ENCODE measurements at places on chromosomes 7 and 10.

DNA sequence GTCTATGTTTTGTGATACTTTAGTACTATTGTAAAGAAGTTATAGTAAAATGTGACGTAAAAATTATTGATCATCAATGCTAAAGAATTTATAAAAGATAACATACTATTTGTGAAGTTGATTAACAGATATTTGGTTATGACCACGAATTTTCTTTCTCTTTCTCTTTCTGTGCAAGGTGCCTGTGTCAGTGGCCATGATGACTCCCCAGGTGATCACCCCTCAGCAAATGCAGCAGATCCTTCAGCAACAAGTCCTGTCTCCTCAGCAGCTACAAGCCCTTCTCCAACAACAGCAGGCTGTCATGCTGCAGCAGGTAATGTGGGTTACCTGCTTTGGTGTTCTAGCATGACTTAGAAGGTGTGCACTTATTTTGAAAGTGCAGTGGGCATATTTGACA is 213.7 kb downstream of the FOXP2 start:
- DNase-seq = no peak

- DNase-seq = no peak
Measured at GRCh38 chr7:7972128-7972527, 3.5 kb downstream of the GLCCI1 start.

- DNase-seq = no peak
Measured at GRCh38 chr10:106799776-106800175, 364.7 kb downstream of the SORCS1 start.

- no peak for DNase-seq
Measured at GRCh38 chr7:140079121-140079536, 16.4 kb upstream of the PARP12 start.

DNA sequence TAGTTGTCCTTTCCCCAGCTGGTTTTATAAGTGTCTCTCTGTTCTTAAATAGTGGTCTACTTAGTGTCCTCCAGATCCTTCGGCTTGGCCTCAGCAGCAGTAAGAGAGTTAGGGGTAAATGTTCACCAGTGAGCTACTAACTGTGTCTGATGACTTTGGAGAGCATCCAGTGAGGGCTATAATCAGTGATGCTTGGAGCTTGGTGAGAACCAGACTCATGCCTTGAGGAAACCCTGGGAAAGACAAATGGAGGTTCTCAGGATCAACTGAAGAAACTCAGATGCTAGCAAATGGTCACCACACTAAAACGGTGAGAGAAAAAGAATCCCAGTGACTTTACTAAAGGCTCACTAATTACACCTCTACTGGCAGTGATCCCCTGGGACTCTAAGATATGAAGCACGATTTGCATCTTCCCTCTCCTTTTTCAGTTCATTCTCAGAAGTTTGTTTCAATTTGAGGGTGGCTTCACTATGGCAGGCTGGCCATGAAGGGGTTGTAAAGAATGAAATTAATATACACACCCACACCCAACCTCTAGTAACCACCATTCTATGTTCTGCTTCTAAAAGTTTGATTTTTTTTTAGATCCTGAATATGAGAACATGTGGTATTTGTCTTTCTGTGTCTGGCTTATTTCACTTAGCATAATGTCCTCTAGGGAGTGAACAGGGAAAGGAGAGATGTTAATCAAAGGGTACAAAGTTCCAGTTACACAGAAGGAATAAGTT is 177.9 kb downstream of the PDE1C start:
- DNase-seq = no peak

DNA sequence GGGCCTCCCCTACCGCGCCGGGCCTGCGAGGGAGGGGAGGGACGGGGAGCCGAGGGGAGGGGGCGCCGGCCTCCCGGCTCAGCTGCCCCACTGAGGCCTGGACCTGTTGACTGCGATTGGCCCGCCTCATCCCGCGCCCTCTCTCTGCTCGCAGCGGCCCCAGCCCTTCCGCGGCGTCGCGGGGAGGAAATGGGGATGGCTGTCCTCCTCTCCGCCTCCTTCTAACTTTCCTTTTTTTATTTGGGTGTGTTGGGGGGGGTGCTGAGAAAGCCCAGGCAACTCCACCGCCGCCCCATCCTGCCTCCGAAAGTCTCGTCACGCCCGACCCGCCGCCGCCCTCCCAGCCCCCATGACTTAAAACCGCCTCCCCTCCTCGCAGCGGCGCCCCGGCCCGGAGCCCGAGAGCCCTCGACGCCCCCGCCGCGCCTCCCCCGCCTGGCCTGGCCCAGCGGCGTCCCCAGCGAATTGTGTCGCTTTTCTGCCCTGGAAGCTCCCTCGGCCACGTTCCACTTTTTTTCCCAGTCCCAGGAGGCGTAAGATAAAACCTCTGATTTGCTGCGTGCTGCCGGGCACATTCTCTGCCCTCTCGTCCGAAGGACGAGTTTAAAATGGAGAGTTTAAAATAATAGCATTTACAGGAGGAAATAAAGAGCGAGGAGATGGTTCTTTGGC is 842 bp upstream of the SKIDA1 start:
- DNase-seq = peak; percentile 89

GRCh38 chr10:29751240-29751639 is 116.5 kb upstream of the SVIL start:
- no peak for DNase-seq

GRCh38 chr10:7915923-7916536 is 97.7 kb downstream of the TAF3 start:
- DNase-seq = no peak

- DNase-seq = no peak
Measured at GRCh38 chr7:68423356-68423755, 1174.9 kb upstream of the AUTS2 start.

DNA sequence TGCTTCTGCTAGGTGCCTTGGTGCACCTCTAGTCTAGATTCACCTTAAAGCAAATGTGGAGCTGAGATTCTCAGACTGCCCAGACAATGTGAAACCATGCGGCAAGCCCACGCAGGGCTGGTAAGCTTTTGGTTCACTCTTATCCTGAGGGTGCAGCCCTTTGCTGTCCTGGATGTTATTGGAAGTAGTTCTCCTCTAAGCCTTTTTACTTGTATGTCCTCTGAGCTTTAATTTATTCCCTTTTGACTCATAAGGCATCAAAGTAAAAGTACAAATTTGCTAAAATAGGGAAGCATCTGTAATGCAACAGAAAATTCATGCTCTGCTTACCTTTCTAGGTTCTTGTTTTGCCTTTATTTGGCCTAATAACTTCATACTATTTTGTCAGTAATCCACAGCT is 186.8 kb downstream of the MACC1 start:
- no peak for DNase-seq

DNA sequence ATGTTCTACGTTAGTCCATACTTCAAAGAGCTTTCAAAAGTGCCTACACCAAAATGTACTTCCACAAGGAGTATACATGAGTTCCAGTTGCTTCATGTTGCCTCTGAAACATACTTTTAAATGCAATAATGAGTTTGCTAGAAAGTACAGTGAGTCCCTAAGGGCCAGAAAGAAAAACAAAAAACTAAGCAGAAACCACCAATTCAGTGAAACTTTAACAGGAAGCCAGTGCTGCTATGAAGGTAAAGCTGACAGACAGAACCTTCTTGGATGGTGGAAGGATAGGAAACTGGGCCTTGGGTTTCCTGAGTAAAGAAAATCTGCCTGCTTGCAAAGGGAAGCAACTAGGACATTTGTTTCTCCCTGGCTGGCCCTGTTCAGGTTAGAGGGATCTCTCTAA is 104.2 kb downstream of the CTTNBP2 start:
- DNase-seq = no peak

DNA sequence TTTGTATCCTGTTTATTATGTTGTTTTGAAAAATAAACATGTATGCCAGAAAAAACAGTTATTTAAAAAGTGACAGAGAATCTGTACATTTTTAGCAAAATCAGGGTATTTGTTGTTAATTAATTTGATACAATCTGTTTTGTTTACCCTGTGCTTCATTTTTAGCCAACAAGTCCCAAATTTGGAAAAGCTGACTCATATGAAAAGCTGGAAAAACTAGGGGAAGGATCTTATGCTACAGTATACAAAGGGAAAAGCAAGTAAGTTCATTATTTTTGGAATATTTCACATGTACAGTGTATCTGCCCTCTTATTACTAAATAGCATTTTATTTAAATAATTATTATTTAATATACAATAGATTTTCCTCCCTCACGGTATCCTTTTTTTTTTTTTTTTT is 151.4 kb downstream of the CDK14 start:
- no peak for DNase-seq

- no peak for DNase-seq
Measured at GRCh38 chr7:28065721-28066285, 114.8 kb downstream of the JAZF1 start.

- DNase-seq = no peak
Measured at GRCh38 chr7:11524476-11525397, 307.3 kb downstream of the THSD7A start.

DNA sequence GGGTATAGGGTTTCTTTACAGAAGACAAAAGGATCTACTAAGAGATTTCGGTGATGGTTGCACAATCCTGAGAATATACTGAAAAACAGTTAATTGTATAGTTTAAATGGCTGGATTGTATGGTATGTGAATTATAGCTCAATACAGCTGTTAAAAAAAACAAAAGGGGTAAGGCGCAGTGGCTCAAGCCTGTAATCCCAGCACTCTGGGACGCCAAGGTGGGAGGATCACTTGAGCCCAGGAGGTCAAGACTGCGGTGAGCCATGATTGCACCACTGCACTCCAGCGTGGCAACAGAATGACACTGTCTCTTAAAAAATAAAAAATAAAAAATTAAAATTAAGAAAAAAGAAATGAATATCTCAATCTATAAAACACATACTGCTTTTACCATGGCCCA is 18.5 kb downstream of the ESYT2 start:
- DNase-seq = no peak

DNA sequence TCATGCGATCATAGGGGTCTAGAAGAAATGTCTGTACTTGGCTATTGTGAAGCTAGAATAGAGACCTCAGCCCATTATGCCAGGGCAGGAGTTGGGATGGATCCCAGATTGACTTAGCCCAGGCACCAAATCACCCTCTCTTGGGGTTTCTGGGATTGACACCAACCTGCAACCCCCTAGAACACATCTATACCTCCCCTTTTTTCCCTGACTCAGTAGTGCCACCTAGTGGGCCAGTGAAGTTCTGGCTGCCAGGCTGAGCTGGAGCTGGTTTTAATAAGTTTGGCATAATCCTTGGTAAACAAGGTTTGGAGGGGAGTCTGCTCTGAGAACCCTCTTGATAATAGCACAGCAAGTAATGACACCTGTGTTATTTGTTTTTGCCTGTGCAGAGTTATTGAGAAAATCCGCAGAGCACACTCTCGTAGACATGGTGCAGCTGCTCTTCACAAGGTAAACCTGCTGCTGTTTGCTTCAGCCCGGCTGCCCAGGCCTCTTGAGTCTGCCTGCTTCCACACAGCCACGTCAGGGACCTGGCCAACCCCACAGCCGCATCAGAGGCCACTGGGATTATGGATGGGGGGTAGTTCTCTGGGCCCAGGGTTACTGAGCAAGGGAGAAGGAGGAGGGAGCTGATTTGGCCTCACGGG is 43.3 kb upstream of the NFKB2 start:
- no peak for DNase-seq

DNA sequence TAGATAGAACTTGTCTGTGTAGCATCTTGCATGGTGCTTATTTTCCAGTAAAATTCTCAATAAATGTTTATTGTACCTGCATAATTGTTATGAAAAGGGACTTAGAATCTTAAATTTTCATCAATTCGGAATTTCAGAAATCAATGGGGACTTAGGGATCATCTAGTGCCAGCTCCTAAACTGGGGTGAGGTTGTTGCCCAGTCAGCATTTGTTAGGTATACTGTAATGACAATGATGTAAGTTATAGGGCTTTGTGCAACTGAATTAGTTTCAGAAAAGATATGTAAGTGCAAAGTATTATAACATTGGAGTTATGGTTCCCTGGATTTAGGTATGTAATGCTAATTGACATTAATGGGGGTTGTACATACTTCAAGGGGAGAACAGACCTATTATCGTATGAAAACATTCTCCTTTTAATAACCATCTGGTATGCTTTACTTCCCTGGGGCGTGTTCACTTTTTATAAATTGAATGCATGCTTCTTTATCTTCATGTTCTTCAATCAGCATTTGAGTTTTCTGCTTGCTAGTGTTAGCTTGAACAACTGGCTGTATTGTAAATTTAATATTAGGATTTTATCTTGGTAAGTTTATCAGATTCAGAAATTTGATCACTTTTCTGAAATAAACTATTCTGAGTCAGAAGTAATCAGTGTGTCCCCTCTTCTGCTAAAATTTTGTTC is 270.3 kb downstream of the BBS9 start:
- DNase-seq = no peak

DNA sequence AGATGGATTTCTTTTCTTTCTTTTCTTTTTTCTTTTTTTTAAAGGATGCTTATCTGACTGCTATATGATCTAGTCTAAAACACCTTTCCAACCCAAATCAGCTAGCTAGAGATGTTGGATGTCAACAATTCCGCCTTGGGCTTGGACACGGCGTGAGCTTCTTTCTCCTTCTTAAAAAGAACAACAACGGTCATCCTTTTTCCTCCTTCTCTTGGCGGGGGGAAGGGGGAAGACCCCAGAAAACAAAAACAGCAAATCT is 1.0 kb downstream of the BEND7 start:
- DNase-seq = no peak

- DNase-seq = no peak
Measured at GRCh38 chr10:122499491-122499941, 38.2 kb downstream of the HTRA1 start.

DNA sequence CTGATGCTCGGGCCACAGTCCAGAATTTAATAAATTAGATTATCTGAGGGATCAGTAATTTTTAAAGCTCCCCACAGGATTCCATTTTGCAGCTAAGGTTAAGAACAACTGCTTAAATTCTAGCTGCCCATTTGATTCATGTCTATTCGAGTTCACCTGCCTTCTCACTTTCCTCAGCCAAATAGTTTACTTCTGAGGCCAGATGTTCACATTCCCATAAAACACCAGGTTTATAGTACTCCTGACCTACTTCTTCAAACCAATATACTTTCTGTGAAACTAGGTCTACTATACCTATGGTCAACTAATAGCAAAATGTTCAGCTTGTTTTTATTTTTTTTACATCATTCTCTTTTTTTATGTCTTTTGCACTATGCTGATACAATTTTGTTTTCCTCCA is 86.3 kb downstream of the GPR158 start:
- no peak for DNase-seq

GRCh38 chr10:98963608-98964007 is 272.0 kb downstream of the HPSE2 start:
- no peak for DNase-seq

GRCh38 chr7:133582766-133583523 is 330.1 kb downstream of the EXOC4 start:
- DNase-seq = no peak
